ENCODE measurements at places on chromosomes 7 and 10. TPM values are rescaled to one million over a fixed set of nuclear protein-coding genes. Genes with fewer than 3 reads are reported as not detected.

Gene LIPA
- 27.7 TPM for total RNA-seq

Gene BRAF
- total RNA-seq: 52.8 TPM

DNA sequence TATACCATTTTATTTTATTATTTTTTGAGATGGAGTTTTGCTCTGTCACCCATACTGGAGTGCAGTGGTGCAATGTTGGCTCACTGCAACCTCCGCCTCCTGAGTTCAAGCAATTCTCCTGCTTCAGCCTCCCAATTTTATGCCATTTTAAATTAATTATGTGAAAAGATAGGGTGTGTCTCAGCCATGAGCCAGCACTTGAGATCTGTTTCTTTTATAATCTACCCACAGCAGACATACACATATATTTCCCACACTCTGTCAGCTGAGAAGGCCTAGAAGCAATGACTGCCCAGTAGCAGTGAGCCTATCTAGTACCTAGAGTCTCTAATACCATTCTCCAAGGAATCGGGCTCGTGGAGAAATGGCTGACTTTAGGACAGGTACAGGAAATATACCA is 70.5 kb downstream of the ADAM12 start:
- peaks cover 9% of the 10 kb centered on the region for H3K4me1 ChIP-seq
- DNase-seq: no peak
- no peaks in the 10 kb centered on the region for H3K36me3 ChIP-seq

Gene INTS1
- 67.3 TPM for total RNA-seq

DNA sequence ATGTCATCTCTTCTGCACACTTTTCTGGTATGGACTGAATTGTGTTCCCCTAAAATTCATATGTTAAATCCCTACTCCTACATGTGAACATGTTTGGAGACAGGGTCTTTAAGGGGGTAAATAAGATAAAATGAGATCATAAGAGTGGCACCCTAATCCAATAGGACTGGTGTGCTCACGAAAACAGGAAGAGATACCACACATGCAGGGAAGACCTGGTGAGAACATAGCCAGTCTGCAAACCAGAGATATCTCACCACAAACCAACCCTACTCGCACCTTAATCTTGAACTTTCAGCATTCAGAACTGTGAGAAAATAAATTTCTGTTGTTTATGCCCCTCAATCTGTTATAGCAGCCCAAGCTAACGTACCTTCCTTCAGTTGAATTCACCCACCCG is 51.8 kb downstream of the VWDE start:
- no peaks in the 10 kb centered on the region for H3K36me3 ChIP-seq
- no peak overlapping the region for H3K27ac ChIP-seq
- no peak for DNase-seq
